ENCODE measurements at places on chromosomes 11 and 22. TPM values are rescaled to one million over a fixed set of nuclear protein-coding genes. Genes with fewer than 3 reads are reported as not detected.

C11orf42 gene
- not detected for total RNA-seq

PHF21B gene
- not detected for total RNA-seq

TTC28 gene
- 43.8 TPM for total RNA-seq

ACER3 gene
- total RNA-seq = 28.6 TPM

ISX gene
- total RNA-seq = not detected

CSF2RB gene
- 5.8 TPM for total RNA-seq

SLC22A25 gene
- total RNA-seq = not detected

HMGXB4 gene
- 14.0 TPM for total RNA-seq

All from subcutaneous adipose tissue (tissue), 4 donors.